Activated naive CD8-positive, alpha-beta T cell treated with anti-CD3 and anti-CD28 coated beads, Interleukin-2, amount 50 U/mL, for 16 hours (primary cell): ENCODE measurements at places on chromosomes 16 and 17.

- DNase-seq, result no peak
Observed at GRCh38 chr16:89545044-89545830, 15.2 kb upstream of the RPL13 start.

- DNase-seq, result no peak
Observed at GRCh38 chr16:24988593-24989338, 26.4 kb downstream of the ARHGAP17 start.

DNA sequence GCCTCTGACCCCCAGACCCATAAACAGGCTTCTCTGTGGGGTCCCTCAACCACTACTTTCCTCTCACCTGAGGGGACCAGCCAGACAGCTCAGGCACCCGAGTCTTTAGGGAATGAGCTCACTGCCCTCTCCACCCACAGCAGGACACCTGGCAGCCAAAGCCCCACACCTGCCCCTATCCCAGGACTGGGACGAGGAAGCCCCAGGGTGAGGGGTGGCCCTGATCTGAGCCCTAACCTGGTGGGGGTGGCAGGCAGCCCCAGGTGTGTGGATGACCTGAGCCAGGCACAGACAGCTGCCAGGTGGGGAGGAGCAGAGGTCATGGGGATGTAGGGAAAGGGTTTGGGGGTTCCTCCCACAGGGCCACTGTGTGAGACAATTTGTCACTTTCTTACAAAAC lies 1.7 kb upstream of the TEX19 start:
- DNase-seq, result no peak

DNA sequence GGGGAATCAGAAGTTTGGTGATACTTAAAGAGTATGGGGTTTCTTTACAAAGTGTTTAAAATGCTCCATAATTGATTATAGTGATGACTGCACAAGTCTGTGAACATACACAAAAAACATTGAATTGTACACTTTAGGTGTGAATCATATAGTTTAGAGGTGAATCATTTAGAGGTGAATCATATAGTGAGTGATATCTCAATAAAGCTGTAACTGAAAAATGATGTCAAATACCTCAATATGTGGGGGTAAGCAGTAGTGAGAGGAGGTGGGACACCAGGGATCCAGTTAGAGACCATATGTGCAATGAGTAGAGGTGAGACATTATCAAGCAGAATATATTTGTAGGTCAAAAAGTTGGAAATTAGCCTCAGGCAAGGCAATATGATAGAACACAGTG lies 264.5 kb downstream of the PMP22 start:
- DNase-seq, result no peak

DNA sequence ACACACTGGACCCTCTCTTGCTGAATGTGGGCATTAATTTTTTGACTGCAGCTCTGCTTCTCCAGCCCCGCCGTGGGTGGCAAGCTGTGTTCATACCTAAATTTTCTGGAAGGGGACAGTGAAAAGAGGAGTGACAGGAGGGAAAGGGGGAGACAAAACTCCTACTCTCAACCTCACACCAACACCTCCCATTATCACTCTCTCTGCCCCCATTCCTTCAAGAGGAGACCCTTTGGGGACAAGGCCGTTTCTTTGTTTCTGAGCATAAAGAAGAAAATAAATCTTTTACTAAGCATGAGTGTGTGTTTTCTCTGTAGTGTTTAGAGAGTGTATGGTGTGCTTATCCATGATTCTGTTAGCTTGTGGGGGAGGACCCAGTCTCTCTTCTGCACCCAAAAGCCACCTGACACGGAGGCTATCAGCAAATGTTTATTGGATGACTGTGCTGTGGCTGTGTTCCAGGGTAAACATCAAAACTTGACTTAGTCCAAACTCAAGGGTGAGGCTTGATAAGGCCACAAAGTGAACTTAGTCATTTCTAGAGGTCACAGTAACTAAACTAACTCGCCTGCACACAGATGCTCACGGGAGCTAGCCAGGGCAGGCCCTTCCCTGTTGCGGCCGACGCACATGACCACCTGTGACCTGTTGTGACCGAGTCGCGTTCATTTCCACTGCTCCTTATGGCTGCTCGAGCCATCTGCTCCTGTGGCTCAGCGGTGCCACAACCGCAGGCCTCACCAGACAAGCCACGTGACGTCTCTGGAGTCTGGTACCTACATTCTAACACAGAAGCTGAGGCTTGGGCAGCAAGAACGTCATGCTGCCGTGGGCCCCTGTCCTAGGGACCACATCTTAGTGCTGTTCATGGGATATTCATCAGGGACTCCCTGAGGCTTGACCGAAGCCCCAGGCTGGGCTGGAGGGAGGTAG lies 9.8 kb upstream of the MED11 start:
- no peak for DNase-seq

GRCh38 chr17:30565073-30565935 lies 88.1 kb downstream of the GOSR1 start:
- no peak for DNase-seq
